ENCODE measurements at places on chromosomes 4 and X. TPM values are rescaled to one million over a fixed set of nuclear protein-coding genes. Genes with fewer than 3 reads are reported as not detected.

EOLA1 gene
- 22.2 TPM for total RNA-seq

MAGEC2 gene
- not detected for total RNA-seq

PHF8 gene
- total RNA-seq = 52.4 TPM

CT47C1 gene
- not detected for total RNA-seq

SLC4A4 gene
- 36.8 TPM for total RNA-seq

EXOC1L gene
- total RNA-seq = not detected

GPAT3 gene
- total RNA-seq = 3.3 TPM

IRS4 gene
- 0.96 TPM for total RNA-seq

BMPR1B gene
- 5.3 TPM for total RNA-seq

PITX2 gene
- not detected for total RNA-seq

TACR3 gene
- total RNA-seq = 0.52 TPM
